ENCODE measurements at places on chromosomes 12 and 14.
A peak's percentile ranks its signal among the peaks of the same experiment; 100 is the strongest.

DNA sequence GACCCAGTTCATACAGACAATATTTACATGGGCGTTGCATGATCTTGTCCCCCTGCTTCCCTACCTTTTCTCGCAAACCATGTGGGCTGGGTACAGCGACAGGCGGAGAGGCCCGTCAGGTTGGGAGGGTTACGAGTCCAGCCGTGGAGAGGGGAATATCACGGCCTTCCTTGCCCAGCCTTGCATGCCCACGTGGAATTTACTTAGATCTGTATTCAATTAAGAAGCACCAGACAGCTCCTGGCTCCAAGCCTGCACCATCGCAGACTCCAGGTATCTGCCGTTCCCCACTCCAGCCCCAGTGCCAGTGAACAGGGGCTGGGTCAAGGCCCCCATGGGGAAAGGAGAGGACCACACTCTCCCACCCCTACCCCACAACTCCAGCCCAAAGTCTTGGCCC lies 29.8 kb downstream of the BCL11B start:
- no peak for DNase-seq

- DNase-seq, result no peak
Measured at GRCh38 chr14:98622208-98623051, 649.6 kb downstream of the BCL11B start.

DNA sequence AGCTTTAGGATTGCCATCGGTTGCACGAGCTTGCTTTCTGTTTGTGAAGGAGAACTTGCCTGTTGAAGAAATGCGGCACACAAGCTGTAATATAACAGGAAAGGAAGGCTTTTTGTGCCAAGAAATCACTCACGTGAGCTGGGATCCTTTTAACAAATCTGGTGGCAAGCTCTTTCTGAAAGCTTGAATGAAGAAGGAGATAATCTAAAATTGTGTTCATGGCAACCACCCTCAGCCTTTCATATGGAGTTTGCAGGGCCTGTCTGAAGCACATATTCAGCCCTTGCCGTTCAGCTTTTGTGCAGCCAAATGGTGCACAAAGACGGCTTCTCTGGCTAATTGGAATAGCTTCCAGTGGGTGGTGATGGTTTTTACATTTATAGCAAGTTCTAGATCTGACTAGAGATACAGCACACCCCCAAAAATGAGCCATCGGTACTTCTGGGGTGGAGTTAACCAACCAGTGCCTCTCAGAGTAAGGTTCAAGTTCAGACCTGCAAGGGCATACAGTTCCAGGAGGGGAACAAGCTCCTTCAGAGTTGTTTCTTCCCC lies 107.4 kb downstream of the AEBP2 start:
- DNase-seq, result no peak

DNA sequence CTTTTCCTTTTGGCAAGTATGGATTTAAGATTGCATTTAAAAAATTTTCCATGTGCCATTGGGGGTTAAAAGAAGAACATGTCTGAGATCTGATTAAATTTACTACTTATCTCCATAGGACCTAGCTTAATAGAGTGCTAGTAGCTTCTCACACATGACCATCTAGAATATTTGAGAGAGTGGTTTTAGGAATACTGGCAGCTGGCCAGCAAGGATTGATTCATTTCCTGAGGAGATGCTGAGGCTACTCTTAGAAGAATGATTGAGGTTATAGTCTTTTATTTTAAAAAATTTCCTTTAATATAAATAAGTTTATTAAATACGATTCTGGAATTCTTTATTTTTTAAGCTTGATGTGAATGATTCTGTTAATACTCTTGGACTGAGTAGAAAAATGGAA lies 56.2 kb downstream of the MIPOL1 start:
- no peak for DNase-seq

- no peak for DNase-seq
Measured at GRCh38 chr14:96081224-96081623, 42.1 kb downstream of the C14orf132 start.

GRCh38 chr14:63712123-63712522 lies 15.7 kb downstream of the SGPP1 start:
- DNase-seq, result no peak

GRCh38 chr14:104937161-104937560 lies 12.5 kb downstream of the PLD4 start:
- DNase-seq, result no peak

DNA sequence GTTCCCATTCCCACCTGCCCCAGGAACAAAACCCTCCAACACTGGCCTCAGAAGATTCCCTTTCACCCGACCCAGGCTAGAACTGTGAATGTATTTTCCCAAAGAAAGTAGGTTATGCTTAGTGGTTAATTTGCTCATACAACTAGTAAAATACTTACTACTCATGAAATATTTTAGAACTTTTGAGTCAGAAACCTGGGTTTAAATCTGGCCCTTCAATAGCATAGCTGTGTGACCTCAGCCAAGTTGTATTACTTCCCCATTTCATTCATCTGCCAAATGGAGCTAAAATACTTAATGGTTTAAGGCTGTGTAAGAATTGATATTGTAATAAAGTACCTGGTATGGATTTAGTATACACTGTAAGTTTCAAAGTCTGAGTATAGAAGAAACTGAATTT lies 69.1 kb upstream of the DNM1L start:
- DNase-seq, result no peak

- DNase-seq, result no peak
Measured at GRCh38 chr14:103782376-103782775, 65.0 kb downstream of the PPP1R13B start.

DNA sequence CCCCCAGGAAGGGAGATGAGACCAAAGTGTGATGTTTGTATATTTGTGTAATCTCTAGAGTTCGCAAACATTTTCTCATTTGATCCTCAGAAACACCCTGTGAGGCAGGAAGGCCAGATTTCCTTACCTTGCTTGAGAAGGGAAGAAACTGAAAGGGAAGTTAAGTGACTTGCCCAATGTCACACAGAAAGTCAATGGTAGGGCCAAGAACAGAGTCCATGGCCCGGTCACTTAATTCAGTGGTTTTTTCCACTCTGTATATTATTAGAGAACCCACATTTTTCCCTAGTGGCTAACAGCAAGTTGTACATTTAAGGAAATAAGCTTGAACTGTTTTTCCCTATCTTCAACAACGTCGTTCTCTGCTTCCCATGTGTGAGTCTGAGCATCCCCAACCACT lies 25.6 kb upstream of the CHPT1 start:
- DNase-seq, result no peak

- DNase-seq, result no peak
Measured at GRCh38 chr12:28645891-28646290, 455.6 kb downstream of the CCDC91 start.

DNA sequence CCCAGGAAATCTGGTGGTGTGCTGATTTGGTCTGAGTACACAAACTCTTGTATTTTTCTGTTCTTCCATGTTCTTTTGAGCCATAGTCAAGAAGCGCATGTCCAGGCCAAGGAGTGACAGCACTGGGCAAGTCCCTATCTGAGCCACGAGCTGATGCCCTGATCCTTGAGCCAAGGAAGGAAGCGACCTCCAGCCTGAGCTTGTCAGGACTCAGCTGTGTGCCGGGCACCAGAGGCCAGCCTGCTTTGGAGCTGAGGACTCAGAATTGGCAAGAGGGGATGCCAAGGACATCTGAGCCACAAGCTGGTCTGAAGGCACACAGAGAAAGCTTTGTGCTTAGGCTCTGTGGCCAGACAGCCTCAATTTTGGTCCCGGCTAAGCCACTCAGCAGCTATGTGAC lies 52.6 kb downstream of the GALNT16 start:
- DNase-seq, result no peak

GRCh38 chr12:21697904-21698630 lies 40.4 kb upstream of the LDHB start:
- DNase-seq, result no peak

- no peak for DNase-seq
Measured at GRCh38 chr14:21556378-21557083, 23.3 kb downstream of the OR10G3 start.

DNA sequence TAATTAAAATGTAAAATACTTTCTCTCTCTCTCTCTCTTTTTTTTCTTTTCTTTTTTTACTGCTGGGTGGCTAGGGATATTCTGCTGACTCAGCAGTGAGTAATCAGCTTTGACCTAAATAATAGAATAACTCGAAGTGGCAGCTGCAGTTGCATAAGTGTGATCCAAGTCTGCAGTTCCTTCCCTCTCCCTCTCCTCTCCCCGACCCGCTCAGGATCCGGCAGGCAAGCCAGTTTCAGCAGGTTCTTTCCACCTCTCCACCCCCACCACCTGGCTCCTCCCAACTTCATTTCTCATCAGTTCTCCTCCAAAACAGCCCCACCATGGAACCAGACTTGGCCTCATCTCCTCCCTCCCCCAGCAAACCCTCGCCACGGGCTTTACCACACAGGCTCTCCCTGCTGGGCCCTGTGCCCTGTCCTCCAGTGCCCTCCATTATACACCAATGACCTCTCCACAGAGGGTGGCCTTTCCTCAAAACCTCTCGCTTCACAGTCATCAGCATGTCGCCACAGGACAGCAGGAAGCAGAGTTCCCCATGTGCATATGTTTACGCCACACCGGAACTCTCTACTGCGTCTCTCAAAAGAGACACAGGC lies 22.4 kb downstream of the SLC7A8 start:
- DNase-seq, result no peak

GRCh38 chr14:105090493-105091053 lies 25.3 kb upstream of the GPR132 start:
- DNase-seq, result peak; percentile 95

- no peak for DNase-seq
Measured at GRCh38 chr14:24409956-24410355, 11.2 kb downstream of the NYNRIN start.

GRCh38 chr14:29927376-29928116 lies at the start of gene PRKD1:
TSS of gene PRKD1 (minus strand) at chr14:29927847.
- no peak for DNase-seq

DNA sequence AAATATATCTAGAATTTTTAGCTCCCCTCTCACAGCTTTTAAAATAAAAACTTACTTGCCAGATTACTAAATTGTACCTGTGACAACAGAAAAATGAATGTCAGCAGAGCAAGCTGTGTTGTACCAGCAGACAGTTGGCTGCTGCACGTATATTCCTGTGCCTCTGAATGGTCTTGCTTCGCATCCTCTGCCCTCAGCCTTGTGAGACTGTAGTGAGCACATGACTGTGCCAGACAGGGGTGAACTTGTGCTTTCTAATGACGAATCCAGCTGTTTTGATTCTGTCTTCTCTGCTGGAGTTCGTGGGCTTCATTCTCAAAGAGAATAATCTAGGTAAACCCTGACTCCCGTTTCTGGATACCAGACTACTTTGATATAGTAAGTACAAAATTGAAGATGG lies 58.3 kb upstream of the FRMD6 start:
- no peak for DNase-seq

DNA sequence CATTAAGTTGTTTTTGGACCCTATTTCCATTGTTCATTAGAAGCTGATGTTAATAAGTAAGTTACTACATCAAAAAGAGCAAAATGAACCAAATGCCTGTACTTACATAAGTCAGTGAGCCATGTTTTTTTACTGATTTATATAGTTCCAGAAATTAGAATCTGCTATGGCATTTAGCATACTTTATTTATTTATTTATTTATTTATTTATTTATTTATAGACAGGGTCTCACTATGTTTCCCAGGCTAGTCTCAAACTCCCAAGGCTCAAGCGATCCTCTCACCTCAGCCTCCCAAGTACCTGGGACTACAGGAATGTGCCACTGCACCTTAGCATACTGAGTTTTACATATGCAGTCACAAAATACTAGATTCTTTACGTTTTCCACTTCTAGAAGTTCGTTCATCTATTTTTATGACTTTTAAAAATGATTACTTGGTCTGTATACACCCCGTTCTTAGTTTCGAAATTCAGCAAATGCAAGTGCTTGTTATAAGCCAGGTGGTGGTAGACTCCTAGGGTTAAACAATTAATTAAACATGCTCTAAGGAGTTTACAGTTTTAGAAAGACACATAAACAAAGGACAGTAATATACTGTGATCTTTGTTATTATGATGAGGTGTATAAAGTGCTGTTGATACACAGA lies 69.8 kb downstream of the SCFD1 start:
- DNase-seq, result no peak

- no peak for DNase-seq
Measured at GRCh38 chr12:127579446-127579845, 687.5 kb upstream of the TMEM132C start.

GRCh38 chr12:107349008-107349747 lies 255.8 kb upstream of the CRY1 start:
- no peak for DNase-seq

DNA sequence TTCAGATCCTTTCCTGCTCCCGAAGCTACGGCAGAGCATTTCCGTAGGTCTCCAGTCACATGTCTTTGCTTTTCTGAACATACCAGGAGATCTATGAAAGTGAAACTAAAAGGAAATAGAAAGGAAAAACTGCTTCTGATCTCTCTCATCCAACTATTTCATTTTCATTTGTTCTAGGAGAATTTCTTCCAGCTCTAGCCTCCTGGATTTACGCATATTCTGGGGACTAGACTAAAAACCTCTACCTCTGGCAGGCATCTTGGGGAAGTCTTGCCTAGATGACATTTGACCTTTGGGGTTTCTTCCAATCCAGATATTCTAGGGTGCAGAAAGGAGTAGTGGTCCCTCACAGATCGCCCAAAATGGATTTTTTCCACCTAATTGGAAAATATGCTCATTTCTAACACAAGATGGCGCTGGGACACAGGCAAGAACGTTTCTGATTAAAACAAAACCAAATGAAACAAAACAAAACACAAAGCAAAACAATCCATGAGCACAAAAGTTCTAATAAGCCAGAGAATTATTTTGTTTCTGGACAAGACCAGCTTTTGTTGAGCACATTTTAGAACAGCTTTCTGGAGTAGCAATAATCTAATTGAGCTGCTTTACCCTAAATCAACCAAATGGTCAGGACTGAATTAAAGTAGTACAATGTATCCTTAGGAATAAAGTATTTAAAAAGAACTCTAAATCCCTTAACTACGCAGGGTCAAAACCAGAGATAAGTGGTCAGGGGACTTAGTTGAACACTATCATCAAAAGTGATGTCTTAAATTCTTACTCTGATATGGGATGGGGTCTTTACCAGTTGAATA lies 12.3 kb upstream of the PARP11 start:
- no peak for DNase-seq

DNA sequence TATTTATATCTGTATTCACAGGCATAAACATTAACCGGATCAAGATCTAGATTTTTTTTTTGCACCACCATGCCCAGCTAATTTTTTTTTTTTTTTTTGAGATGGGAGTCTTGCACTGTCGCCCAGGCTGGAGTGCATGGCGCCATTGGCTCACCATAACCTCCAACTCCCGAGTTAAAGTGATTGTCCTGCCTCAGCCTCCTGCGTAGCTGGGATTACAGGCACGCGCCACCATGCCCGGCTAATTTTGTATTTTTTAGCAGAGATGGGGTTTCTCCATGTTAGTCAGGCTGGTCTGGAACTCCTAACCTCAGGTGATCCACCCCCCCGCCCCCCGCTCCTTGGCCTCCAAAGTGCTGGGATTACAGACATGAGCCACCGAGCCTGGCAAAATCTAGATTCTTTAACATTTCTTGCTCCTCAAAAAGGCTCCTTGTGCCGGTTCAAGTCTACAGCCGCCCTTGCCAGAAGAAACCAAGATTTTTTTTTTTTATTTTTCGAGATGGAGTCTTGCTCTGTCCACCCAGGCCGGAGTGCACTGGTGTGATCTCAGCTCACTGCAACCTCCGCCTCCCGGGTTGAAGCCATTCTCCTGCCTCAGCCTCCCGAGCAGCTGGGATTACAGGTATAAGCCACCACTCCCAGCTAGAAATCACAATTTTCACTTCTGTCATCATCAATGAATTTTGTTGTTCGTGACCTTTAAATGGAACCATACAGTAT lies 36.9 kb upstream of the SLC2A3 start:
- no peak for DNase-seq

- DNase-seq, result no peak
Measured at GRCh38 chr12:79082595-79082994, 218.0 kb downstream of the SYT1 start.
